Stimulated activated CD4-positive, alpha-beta T cell treated with anti-CD3 and anti-CD28 coated beads, Interleukin-2, amount 100 ng/mL, for 4 hours (primary cell): ENCODE measurements at places on chromosomes 5 and 9.

DNA sequence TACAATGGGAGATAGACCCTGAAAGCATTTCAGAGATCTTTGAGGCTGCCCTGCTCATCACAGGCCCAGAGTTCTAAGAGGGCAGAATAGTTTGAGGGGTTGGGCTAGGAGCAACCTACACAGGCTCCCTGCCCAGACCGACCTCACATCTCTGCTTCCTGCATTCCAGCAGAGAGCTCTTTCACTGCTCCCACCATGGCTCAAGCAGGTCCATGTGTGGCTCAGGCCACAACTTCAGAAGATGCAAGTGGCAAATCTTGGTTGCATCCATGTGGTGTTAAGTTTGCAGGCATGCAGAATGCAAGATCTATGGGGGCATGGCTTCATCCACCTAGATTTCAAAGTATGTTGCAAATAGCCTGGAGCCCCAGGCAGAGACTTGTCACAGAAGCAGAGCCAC lies 39.0 kb downstream of the GDA start:
- no peak for DNase-seq

DNA sequence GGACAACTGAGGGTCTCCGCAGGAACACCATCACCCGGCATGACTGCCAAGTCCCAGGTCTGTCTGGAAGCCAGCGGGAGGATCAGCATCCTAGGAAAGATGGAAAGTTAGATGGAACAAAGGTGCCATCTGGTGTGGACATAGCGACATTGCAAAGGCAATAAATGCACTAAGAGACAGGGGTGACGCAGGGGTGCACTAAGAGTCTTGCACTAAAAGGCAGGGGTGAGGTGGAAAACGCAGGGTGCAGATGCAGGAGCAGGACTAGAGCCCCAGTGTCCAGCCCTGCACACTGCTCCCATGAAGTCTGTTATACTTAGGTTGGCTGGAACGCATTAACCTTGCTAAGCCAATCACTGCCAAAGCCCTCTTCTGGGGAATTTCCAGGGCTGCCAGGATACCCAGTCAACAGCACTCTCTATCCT lies 15.5 kb downstream of the ATOX1 start:
- DNase-seq: no peak

DNA sequence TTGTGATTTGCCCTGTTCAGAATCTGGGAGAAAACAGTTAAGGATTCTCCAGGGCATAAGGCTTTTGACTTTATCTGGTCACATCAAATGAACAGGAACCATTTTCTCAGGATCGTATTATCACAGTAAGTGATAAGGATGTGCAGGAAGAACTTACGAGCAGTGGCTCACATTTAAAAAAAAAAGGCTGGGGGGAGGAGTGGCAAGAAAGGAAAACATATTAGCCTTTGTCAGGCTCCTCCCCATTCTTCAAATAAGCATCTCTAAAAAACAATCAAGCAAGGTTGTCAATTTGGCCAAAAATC lies 234.3 kb upstream of the TMEM161B start:
- DNase-seq: no peak

DNA sequence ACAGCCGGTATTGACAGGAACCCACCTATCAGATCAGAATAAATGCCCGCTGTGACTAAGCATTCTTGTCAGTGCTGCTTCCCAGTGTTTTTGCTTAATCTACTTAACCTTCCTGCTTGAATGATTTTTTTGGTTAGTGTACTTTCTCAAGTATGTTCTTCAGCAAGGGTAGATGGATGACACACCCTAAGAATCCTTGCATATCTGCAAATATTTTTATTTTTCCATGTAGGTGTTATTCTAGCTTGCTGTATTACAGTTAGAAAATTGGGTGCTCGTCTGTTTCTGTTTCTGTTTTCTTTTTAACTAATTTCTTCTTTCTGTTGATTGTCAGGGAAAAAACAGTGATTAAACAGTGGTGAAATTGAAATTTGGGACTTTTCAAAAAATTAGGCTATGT lies 64.5 kb downstream of the SEC61B start:
- no peak for DNase-seq

GRCh38 chr5:16013334-16014065 lies 166.1 kb downstream of the MARCHF11 start:
- DNase-seq: no peak

- no peak for DNase-seq
Observed at GRCh38 chr5:77262697-77263096, 52.2 kb downstream of the PDE8B start.

GRCh38 chr9:15289603-15290002 lies 17.4 kb downstream of the TTC39B start:
- no peak for DNase-seq

DNA sequence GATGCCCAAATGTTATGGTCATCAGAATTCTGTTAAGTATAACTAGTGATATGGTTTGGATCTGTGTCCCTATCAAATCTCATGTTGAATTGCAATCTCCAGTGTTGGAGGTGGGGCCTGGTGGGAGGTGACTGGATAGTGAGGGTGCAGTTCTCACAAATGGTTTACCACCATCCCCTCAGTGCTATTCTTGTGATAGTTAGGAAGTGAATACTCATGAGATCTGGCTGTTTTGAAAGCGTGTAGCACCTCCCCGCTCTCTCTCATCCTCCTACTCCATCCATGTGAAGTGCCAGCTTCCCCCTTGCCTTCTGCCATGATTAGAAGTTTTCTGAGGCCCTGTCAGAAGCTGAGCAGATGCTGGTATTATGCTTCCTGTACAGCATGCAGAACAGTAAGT lies 359.5 kb downstream of the TMEM167A start:
- no peak for DNase-seq

DNA sequence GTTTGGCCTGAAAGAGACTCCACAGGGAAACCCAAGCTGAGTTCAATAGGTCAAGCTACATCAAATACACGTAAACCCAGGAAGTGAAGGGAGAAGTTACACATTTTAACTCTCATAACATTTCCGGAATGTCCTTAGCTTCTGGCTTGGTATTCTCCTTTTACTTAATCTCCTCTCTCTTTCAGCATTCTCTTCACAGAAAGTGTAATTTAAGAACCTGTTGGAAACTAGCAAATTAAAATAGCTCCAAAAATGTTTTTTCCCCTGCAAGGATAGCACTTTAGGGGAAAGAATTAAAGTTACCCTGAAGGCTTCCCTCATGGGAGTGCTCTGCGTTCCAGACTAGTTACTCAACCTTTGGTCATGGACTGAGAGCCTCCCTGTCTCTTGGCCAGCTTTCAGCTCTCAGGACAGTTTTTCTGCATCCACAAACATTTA lies 292.7 kb upstream of the TARS1 start:
- no peak for DNase-seq

- no peak for DNase-seq
Observed at GRCh38 chr9:113462781-113463286, 693 bp upstream of the RGS3 start.

DNA sequence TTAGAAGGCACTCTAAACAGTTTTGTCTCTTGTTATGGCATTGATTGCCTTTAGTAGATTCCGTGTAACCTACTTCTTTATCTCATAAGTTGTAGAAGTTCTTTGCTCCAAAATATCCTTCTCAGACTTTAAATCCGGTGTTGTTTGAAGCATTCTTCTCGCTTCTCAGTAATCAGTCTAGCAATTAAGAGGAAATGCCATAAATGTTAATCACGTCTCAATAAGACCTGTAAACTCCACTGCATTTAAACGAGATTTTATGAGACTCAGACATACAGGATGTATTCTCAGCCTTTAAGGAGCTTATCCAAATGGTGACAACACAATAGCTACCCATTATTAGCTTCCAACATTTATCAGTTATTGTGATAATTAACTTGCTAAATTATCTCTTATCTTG lies 7.7 kb upstream of the C5 start:
- DNase-seq: no peak

- DNase-seq: no peak
Observed at GRCh38 chr5:61534481-61535267, 202.6 kb downstream of the ZSWIM6 start.

GRCh38 chr9:102434545-102434944 lies 560.6 kb upstream of the CYLC2 start:
- no peak for DNase-seq
